SK-N-MC (cell line): ENCODE measurements at places on chromosomes 5 and 9.

- DNase-seq, result no peak
Observed at GRCh38 chr5:53200306-53200705, 90.7 kb upstream of the MOCS2 start.

- no peak for DNase-seq
Observed at GRCh38 chr5:149870232-149870631, 74.4 kb downstream of the PDE6A start.

DNA sequence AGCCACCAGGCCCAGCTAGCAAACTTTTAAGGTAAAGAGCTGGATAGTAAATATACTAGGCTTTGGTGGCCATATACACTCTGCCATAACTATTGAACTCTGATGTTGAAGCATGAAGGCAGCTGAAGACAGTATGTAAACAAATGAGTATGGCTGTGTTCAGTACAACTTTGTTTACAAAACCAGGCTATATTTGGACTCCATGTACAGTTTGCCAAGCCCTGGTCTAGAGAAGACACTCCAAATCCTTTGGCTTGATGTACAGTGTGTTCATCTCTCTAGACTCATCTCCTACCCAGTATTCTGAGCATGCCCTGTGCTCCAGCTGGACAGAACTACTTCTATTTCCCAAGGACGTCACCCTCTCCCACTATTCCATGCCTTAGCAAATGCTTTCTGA is 54.3 kb upstream of the MEGF10 start:
- DNase-seq, result no peak

- DNase-seq, result no peak
Observed at GRCh38 chr9:94945197-94946144, 219.0 kb downstream of the AOPEP start.

DNA sequence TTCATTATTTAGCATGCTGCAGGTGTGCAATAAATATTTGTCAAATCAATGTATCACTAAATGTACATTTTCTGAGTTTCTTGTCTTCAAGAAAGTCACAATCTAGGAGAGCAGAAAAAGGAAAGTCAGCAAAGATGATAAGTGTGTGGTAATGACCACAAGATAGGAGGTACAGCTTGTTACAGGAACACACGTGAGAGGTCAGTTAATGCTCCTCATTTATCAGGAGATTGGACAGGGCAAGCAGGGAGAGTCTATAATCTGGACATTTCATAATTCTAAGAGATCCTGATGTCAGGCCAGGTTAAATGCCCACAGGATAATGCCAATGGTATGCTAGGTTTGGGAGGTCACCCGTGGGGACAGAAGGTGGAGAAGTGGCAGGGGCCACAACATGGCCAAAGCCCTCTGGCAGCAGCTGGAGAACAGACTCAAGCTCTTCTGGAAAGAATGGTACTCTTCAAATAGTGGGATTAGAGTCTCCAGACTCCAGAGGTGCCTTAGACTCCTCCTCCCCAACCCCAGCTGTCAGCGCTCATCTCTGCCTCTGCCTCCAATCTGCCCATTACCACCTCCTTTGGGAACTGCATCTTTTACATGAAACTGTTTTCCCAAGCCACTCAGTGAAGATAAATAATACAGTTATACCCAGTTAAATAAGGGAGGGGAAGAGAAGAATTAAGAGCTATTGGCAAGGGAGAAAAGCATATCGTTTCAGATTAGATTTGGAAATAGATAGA is 114.3 kb downstream of the ASTN2 start:
- no peak for DNase-seq

DNA sequence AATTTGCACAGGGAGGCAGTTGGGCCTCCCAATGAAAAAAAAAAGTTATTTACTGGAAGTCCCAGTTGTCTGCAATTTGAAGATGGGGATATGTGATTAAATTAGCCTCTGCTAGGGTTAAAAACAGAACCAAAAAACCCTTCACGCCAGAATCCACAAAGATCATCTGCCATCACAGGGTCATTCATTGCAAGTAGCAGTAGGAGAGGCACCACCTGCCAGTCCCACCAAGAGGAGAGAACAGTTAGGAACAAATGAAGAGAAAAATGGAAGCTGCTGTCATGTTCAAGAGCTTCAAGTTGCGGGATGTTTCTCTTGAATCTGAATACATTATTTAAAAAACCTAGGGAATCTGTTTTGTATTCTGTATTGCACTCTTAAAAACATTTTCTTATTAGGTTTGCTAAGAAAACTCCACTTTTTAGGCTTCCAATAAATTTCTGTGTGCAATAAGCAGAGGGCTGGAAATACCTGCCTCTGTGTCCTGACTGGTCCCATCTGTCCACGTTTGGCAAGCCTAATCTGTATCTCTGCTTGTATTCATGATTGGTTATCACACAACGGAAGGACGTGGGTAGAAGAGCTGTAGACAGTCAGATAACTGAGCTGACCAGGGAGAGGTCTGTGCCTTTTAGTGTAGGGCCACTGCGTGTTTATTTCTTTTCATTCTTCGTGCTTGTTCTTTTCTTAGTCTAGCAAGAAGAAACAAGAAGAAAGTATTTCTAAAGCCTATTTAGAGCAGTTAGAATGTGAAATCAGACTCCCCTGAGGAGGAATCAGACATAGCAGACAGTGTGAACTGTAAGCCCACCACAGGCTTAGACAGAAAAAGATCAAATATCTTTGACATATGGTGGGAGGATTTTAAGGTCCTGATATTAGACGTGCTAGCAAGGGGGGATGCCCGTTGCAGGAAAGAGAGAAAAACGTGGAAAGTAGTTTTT is 630.6 kb upstream of the SEMA6A start:
- DNase-seq, result no peak

GRCh38 chr9:89352874-89353649 is 34.8 kb downstream of the SECISBP2 start:
- DNase-seq, result no peak

DNA sequence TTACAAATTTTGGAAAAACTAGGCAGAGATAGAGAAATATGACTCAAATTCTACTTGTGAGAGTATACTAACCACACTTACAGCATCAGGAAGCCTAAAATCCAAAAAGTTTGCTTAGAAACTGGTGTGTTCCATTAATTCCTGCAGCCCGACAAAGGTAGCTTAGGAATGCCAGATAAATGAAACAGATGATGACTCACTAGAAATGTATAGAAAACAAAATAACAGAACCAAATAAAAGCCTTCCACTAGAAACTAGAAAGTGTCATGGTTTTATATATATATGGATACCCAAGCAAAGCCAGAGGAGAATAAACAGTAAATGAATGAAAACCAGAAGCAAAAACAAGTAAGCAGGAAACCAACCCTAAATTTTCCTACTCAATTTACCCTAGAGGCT is 272.2 kb upstream of the PRDM9 start:
- DNase-seq, result no peak

- no peak for DNase-seq
Observed at GRCh38 chr5:124438903-124439281, 307.5 kb downstream of the ZNF608 start.

DNA sequence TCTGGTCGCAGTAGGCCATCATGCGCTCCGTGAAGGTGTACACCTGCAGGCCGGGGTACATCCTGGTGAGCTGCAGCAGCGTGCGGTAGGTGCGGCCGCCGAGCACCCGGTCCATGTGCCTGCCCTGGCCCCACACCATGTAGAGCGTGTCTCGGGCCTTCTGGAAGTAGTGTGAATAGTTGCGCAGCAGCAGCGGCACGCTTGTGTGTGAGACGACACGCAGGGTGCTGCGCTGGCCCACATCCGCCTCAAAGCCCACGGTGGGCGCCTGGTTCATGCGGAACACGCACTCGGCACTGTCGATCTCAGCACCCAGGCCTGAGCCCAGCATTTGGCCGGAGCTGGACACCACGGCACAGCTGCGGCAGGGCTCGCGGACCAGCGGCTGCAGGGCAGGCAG is 4.5 kb downstream of the ST6GALNAC4 start:
- DNase-seq, result no peak

- DNase-seq, result no peak
Observed at GRCh38 chr9:83013867-83014605, 48.9 kb downstream of the RASEF start.

GRCh38 chr5:151846765-151847164 is 75.0 kb downstream of the G3BP1 start:
- DNase-seq, result no peak
